ENCODE measurements at places on chromosomes 5 and 9. TPM values are rescaled to one million over a fixed set of nuclear protein-coding genes. Genes with fewer than 3 reads are reported as not detected.

The STKLD1 gene
- total RNA-seq, result 1.7 TPM

The C9orf153 gene
- not detected for total RNA-seq

The SLC4A9 gene
- total RNA-seq, result not detected

The PAX5 gene
- not detected for total RNA-seq

The ADRB2 gene
- total RNA-seq, result 0.92 TPM

The GABRA1 gene
- not detected for total RNA-seq

The LCN2 gene
- 5.2 TPM for total RNA-seq

The ANKRD55 gene
- 0.06 TPM for total RNA-seq

The TAS2R1 gene
- not detected for total RNA-seq

The KCNV2 gene
- not detected for total RNA-seq

The LURAP1L gene
- 29.7 TPM for total RNA-seq

The CKMT2 gene
- not detected for total RNA-seq

The EIF4E1B gene
- total RNA-seq, result not detected

The SPATA31A3 gene
- not detected for total RNA-seq

The TPPP gene
- 5.5 TPM for total RNA-seq

The PCA3 gene
- not detected for total RNA-seq

The PFN3 gene
- not detected for total RNA-seq

The DPYSL3 gene
- 20.4 TPM for total RNA-seq

The CCL28 gene
- total RNA-seq, result 0.09 TPM

The LHX6 gene
- 2.1 TPM for total RNA-seq

The OR1Q1 gene
- not detected for total RNA-seq

All from A549 treated with Mapracorat at 1 μM for 4 hours (cell line).